Stimulated activated CD4-positive, alpha-beta T cell treated with anti-CD3 and anti-CD28 coated beads, Interleukin-15, amount 100 ng/mL, for 1 hour (primary cell): ENCODE measurements at places on chromosomes 1 and 21.

DNA sequence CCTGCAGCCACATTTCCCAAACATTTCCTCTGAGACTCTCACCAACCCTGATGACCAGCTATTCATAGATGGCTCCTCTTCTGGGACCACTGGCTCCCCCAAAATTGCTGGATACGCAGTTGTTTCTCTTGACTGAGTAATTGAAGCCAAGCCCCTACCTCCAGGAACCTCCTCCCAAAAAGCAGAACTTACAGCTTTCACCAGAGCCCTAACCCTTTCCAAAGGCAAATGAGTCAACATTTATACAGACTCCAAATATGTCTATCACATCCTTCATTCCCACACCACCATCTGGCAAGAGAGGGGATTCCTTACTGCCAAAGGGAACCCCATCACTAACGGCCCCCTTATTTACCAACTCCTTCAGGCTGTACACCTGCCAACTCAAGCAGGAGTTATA is 20.3 kb upstream of the CA6 start:
- no peak for DNase-seq

- no peak for DNase-seq
These were observed 100.1 kb upstream of the KIF26B start for GRCh38 chr1:245054507-245055270.

GRCh38 chr1:109919303-109919702 is 8.7 kb downstream of the CSF1 start:
- DNase-seq, result no peak

- no peak for DNase-seq
These were observed 8.3 kb upstream of the SYT14 start for GRCh38 chr1:209929751-209930150.

DNA sequence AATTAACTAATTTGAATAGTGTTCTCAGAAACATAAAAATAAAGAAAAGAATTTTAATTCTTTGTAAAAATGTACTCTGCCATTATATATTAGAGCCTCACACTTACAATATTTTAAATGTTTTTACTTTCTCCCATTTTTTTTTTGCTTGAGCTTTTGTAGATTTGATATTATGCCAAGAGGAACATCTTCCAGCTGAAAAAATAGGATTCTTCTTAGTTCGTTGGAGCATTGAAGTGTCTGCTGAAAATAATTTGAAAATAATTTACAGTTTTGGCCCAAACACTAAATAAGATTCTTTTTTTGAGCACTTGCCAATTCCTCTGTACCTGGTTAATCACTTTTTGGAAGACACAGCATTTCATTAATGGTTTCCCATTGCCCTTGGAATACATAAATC is 175.0 kb upstream of the COL11A1 start:
- no peak for DNase-seq
